Upper lobe of left lung (tissue), 6 donors: ENCODE measurements at places on chromosomes 6 and 20. TPM values are rescaled to one million over a fixed set of nuclear protein-coding genes. Genes with fewer than 3 reads are reported as not detected.

Gene EPB41L2
- total RNA-seq = 94.3 TPM

Gene PPP1R14C
- total RNA-seq = 34.5 TPM

Gene TNFRSF6B
- 17.5 TPM for total RNA-seq

Gene GINS1
- total RNA-seq = 0.76 TPM

Gene NR2E1
- not detected for total RNA-seq

Gene NKX2-4
- not detected for total RNA-seq

Gene EFCAB8
- total RNA-seq = 3.3 TPM

Gene SULF2
- 19.9 TPM for total RNA-seq

Gene GNAS-AS1
- 0.30 TPM for total RNA-seq

Gene TFB1M
- 16.1 TPM for total RNA-seq

Gene BRD2
- total RNA-seq = 144 TPM

Gene ATP6V1G2
- 0.76 TPM for total RNA-seq

Gene SLC9A8
- total RNA-seq = 18.9 TPM

Gene KCNK17
- 3.0 TPM for total RNA-seq

Gene PTPRT
- 0.20 TPM for total RNA-seq

Gene ADGRF1
- 10.3 TPM for total RNA-seq

Gene TREML1
- total RNA-seq = not detected

Gene BPIFB3
- total RNA-seq = not detected

Gene WFDC12
- 0.67 TPM for total RNA-seq

Gene SLC26A8
- total RNA-seq = 0.69 TPM

Gene UQCC2
- total RNA-seq = 53.0 TPM

Gene SLC32A1
- total RNA-seq = not detected

Gene C6orf163
- 7.3 TPM for total RNA-seq

Gene MDC1
- 29.1 TPM for total RNA-seq

Gene MDFI
- 19.0 TPM for total RNA-seq
